ENCODE measurements at places on chromosomes 3 and 15.

DNA sequence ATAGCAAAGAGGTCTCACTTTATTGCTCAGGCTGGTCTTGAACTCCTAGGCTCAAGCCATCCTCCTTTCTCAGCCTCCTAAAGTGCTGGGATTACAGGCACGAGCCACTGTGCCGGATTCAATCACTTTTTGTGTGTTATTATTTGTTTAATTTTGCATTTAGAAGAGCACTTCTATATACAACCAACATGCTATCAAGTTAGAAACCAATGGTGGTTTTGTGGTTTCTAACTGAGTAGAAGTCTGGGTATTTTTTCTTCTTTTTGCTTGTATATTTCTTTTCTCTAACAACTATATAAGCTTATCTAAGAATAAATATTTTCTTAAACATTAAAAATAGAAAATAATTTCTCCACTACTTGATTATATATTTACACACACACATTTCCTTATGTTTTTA is 86.7 kb downstream of the PEAK1 start:
- no peak for DNase-seq

DNA sequence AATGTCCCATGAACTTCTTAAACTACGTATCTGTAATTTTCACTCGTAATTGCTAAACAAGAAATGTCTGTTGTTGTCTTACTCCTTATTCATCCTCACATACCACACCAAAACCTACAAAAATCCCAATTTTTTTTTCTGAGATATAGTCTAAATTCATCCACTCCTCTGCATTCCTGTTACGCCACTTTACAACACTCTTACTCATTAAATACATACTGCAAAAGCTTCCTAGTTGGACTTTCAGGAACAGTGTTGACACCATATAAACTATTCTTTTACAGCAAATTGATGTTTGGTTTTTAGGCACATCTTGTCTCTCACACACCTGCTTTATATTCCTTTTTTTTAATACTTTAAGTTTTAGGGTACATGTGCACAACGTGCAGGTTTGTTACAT is 934.9 kb upstream of the CADM2 start:
- no peak for DNase-seq

- no peak for DNase-seq
Measured at GRCh38 chr3:169354774-169355501, 308.6 kb downstream of the MECOM start.

DNA sequence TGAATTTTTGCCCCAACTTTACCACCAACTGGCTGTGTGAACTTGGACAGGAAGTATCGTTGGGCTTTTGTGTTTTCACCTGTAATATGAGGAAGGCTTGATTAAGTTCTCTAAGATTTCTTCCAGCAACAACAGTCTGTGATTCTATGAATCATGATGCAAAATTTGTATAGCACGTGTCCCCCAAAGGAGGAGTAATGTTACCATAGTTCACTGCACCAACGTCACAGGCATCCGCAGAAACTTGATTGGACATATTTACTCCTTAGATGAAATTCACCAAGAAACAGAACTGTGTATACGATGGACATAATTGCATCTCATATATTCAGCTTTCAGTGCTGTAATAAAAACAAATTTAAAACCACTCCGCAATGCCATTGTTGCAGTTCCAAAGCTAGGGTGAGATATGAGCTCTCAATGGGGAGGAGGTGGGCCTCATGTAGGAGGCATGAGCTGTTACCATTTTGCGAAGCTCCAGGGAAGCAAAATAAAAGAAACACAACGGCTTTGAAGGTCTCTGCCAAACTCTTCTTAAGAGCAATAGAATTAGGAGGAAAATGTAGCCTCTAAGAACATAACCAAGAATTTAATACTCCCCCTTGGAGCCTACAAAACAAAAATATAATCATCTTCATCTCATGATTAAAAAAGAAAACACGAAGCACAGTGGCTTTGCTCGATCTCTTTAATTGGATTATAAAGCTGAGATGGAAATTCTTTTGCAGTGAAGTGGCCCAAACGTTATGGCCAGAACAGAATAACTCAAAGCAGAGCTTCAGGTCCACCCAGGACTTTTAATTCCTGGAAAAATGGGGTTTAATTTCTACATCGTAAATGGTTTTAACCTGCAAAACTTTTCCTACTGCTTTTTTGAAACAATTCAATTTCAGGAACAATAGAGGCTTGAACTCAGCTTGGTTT is 80.7 kb downstream of the CHST2 start:
- no peak for DNase-seq

DNA sequence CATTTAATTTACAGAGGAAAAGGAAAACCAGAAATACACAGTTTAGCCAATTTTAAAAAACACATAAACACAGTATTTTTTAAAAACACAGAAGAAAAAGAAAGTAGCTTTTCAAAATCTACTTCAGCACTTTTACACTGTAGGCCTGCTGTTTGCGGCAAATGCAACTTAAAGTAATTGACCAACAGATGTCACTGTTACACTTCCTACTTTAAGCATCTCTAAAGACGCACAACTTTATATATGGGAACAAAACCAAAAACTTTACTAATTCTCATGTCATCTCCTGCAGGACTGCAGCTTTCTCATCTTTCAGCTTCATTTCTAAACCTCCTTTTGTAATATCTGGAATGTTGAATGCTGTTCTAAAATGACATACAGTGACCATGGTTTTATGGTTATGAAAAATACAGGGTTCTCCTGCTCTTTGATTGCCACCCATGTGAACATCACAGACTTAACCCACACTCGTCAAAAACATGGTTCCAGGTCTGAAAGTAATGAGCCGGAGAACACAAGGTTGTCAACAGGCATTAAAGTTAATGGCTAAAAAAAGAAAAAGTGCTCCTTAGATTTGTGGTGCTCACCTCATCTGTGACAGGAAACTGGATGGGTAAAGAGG is 107.9 kb downstream of the FMN1 start:
- no peak for DNase-seq

- no peak for DNase-seq
Measured at GRCh38 chr3:171123915-171124314, 97.4 kb upstream of the SLC2A2 start.

DNA sequence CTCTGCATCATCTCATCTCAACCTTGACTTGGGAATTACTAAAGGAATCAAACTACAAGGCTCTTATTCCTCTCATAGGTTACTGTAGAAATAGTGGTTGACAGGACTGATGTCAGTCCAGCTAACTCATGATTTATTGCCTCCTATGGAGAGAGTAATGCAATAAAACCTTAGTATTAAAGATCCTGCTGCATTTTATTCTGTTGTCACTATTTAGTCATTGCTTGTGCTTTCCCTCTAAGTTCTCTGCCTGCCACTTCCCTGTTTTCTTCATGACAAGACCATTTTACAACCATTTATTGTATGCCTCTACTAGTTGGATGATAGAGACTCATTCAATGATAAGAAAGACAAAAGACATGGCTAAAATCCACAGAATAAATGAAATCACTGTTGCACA is 134.1 kb upstream of the GRM7 start:
- DNase-seq = no peak

DNA sequence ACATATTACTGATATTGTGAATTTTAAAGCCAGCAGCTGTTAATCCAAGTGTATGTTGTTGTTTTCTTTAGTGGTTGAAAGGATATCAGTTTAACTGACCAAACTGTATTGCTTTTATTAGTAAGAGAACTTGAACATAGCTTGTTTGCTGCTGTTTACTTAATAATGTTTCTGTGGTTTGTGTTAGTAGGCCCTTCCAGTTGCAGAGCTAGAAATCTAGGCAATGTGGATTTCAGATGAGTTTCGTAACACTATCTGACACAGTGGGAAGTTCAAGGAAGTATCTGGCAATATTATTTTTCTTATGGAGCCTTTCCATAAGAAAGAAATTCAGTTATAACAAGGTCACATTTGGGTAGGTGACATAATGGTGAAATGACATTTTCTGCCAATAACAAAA is 18.5 kb downstream of the ZNF609 start:
- no peak for DNase-seq

GRCh38 chr3:72995337-72995736 is 1.3 kb upstream of the PPP4R2 start:
- DNase-seq = no peak

GRCh38 chr15:50353251-50353974 is 1.6 kb downstream of the GABPB1 start:
- no peak for DNase-seq

DNA sequence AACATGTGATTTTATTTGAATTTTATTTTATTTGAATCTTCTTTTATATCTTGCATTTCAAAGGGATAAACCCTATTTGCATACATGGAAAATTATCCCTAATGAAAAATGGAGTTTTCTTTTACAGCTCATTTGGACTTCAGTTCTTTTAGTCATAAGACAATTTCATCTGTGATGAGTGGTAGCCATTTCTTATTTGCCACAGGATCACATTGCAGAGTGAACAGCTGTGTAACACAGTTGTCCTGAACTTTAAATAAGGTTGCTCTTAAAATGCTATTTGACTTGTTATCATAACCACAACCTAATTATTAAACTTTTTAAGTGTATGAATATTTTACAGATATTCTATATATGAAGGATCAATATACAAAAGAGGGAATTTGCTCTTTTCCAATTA is 221.7 kb upstream of the ROPN1 start:
- no peak for DNase-seq

DNA sequence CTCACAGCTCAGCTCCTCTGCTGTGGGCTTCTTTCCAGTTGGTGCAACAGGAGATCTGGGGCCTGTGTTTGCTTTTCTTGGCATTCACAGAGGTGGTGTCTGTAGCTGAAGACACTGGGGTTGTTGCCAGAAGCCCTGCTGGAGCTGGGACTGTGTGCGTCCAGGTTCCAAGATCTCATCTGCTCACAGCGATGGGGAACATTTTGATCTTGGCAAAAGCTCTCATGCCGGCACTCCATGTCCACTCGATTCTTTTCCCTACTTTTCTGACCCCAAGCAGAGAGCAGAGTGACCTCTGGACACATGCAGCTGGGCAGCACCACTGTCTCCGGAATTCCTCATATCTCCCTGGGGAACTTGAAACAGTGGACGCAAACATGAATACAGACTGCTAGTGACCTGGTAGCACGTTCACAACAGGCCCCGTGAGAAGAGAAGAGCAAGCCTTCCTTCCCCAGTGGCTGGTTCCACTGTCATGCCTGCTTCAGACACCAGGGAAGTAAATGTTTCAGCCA is 36.1 kb upstream of the MECOM start:
- DNase-seq = no peak

DNA sequence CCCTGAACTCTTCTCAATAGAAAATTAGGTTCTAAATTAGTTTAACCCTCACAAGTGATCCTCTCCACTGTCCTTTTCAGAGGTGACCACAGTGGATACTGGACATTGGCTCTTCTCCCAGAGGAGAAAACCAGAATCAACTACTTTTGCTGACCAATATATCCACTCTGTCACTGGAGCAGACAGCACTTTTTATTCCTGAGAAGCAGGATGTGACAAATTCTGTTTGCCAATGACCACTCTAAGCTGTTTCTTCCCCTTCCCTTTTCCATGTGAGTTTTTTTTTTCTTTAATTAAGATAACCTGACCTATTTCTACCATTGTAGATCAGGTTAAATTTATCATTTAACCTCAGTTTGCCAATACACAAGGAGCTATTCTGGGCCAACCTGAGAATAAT is 79.7 kb upstream of the ZNF280D start:
- no peak for DNase-seq

DNA sequence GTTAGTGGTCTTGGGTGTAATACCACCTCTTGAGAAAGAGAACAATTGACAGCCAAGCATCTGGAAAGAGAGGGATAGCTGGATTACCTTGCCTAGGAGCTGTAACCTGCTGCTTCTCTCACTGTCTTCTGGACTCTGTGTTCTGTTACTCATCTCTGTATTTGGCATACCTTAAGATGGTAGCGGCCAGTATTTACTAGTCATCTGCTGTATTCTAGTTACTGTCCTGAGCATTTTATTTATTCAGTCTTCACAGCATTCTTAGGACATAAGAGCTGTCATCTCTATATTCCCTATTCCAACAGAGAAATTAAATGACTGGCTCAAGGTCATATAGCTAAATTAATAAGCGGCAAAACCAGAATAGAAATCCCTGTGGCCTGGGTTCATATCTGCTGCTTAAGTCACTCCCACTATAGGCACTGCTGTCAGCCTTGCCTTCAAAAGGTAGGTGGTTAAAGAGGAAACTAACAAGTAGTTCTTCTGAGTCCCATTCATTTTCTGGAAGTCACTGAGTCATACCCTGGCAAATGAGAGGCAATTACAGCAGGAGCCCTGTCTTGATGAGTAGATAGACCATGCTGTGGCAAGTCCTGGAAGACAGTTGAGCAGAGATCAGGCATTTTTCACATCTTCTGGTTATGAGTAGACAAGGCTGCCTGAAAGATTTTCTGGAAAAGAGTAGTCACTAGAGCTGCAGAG is 68.2 kb downstream of the RAB7A start:
- no peak for DNase-seq

- no peak for DNase-seq
Measured at GRCh38 chr3:175007306-175007705, 148.2 kb downstream of the NAALADL2 start.

DNA sequence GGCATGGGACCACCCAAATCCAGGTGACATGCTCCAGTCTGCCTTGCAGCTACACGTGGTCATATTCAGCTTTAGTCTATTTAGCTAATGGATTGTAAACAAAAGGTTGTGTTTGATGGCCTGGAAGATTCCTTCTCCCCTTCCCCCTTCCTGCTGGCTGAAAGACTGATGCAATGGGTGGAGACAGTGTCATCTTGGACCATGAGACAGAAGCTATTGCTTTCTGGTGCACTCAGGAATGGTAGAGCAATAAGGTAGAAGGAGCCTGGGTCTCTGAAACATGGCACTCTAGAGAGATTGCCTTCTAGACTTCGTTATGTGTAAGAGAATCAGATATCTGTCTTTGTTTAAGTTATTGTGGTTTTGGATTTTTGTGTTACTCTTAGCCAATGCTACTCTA is 25.7 kb upstream of the PTX3 start:
- DNase-seq = no peak

DNA sequence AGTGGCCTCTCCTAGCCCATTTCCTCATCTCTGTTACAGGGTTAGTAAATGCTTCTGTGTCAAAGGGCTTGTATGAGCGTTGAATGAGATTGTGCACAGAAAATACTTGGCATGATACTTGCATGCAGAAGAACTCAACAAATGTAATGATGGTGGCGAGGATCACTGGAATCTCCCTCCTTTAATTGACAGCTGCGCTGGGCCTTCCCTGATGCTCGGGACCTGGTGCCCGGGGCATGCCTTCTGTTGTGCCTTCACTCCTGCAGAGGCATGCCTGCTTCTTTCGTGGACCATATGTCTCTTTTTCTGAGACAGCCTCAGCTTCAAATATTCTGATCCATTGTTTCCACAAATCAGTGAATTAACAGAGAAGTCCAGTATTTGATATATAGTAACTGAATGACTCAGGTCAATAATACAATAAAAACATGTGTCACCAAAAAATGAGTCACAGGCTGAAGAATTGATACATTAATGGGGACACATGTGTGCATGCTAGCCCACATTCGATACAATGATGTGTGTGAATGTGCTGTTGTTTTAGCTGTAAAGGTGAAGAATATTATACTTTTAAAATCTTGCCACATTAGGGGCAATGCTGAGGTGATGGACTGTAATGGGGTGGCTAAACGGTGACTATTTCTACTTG is 243.3 kb upstream of the TBL1XR1 start:
- no peak for DNase-seq

Measured in stimulated activated CD8-positive, alpha-beta memory T cell treated with anti-CD3 and anti-CD28 coated beads, Interleukin-7, amount 100 ng/mL, for 1 hour (primary cell).